Stimulated activated CD4-positive, alpha-beta T cell treated with anti-CD3 and anti-CD28 coated beads, Interleukin-4, amount 100 ng/mL, for 4 hours (primary cell): ENCODE measurements at places on chromosomes 13 and 19.

DNA sequence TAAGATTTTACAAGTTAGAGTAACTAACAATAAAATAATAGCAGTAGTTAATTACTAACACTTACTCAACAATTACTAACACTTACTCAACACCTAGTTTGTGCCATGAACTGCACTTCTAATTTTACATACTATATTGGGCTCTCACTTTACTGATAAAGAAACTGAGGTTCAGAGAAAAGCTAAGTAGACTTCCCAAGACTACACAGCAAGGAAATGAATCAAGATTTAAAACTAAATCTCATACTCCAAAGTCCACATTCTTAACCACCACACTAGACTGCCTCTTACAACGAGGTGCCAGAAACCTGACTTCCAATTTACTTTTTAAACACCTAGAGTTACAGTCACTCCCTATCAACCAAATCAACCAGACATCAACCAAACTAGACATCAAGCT is 25.1 kb downstream of the RBM26 start:
- DNase-seq: no peak

- no peak for DNase-seq
Observed at GRCh38 chr19:46133101-46133627, 8.7 kb upstream of the IGFL3 start.

- no peak for DNase-seq
Observed at GRCh38 chr19:50512999-50513745, 541 bp downstream of the ASPDH start.

- DNase-seq: no peak
Observed at GRCh38 chr13:46530084-46530935, 22.7 kb upstream of the LRCH1 start.

DNA sequence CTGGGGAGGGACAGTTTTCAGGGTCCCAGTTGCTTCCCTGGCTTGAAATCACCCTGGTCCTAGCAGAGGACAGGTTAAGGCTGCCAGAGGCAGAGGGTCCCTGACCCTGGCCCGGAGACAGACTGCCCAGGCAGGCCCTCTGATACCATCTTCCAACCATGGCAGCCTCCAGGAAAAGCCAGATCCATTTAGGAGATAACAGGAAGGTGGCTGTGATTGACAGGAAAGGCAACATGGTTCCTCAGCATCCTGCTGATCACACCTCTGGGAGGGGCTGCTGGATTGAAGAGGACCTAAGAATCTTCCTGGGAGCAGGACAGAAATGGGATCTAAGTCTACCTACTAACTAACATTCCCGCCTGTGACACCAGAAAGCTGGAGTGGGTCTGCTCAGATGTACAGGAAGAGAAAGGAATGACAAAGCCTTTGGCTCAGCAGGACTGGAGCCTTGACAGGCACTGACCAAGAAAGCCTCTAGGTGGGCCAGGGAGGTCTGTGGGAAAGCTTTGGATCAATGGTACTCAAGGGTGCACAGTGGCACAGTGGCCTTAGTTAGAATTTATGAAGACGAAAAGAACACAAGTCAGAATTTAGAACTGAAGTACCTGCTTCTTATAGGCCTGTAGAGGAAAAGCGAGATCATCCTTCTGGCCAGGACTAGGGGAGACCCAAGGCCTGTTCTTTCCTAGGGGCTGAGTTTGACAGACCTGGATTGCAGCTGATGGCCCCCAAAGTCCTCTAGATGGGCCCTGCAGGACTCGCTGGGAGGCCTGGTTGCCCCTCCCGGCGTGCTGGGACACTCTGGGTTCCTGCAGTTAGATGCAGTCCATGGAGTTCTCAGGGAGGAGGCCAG is 2.3 kb upstream of the PRKACA start:
- no peak for DNase-seq

- no peak for DNase-seq
Observed at GRCh38 chr19:4456476-4456842, 1.1 kb downstream of the UBXN6 start.

- no peak for DNase-seq
Observed at GRCh38 chr13:79932556-79932955, 408.4 kb downstream of the SPRY2 start.

DNA sequence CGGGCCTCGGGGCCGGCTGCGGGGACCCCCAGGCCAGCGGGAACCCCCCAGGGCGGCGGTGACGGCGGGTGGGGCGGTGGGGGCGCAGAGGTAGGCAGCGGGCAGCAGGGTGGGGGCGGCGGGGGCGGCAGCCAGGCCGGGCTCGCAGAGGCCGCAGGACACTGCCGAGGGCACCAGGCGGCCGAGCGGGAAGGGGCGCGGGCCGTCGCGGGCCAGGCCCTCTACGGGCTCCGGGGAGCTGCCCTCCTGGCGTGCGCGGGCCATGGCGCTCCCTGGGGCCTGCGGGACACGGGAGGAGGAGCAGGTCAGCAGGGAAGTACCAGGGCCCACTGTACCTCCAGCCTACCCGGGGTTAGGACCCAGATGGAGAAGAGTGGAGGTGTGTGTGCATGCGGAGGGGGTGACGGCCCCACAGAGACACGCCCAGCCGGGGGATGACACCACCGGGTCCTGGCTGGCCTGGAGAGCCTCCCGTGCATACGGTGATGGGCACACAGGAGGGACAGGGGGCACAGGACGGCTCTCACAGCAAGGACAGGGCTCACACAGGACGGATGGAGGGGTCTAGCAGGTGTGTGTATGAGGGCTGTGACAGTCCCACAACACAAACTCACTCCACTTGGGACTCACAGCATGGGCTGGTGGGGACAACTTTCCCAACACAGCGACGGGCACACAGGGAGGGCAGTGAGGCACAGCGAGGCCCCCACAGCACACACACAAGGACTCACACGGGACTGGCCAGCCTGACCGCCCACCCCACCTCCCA is 2.6 kb downstream of the BBC3 start:
- DNase-seq: no peak

- no peak for DNase-seq
Observed at GRCh38 chr13:109095126-109095525, 465.7 kb downstream of the MYO16 start.

DNA sequence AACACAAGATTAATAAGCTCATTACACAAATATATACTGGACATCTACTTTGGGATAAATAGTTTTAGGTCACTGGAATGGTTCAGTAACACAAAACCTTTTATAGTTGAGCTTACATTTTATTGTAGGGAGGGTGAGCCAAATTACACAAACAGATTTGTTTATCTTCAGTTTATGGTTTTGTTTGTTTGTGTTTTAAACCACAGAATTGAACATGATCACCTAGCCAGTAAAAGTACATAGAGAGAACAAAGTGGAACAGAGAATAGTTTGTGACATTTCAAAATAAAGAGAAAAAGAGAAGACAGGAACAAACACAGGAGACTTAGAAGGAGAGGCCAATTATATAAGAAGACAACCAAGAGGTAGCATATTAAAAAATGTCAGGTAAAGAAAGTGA is 1930.2 kb upstream of the PCDH20 start:
- DNase-seq: no peak

- no peak for DNase-seq
Observed at GRCh38 chr13:73731564-73731963, 402.6 kb downstream of the KLF12 start.
